ENCODE measurements at places on chromosomes 11 and 22. TPM values are rescaled to one million over a fixed set of nuclear protein-coding genes. Genes with fewer than 3 reads are reported as not detected.
A peak's percentile ranks its signal among the peaks of the same experiment; 100 is the strongest.

Gene KCNJ1
- not detected for total RNA-seq

- H3K4me3 ChIP-seq: no peak overlapping the region
- peaks cover 7% of the 10 kb centered on the region for H3K4me1 ChIP-seq
- peaks cover 5% of the 10 kb centered on the region for H3K27me3 ChIP-seq
Observed at GRCh38 chr11:120125024-120125423, 12.9 kb downstream of the TRIM29 start.

DNA sequence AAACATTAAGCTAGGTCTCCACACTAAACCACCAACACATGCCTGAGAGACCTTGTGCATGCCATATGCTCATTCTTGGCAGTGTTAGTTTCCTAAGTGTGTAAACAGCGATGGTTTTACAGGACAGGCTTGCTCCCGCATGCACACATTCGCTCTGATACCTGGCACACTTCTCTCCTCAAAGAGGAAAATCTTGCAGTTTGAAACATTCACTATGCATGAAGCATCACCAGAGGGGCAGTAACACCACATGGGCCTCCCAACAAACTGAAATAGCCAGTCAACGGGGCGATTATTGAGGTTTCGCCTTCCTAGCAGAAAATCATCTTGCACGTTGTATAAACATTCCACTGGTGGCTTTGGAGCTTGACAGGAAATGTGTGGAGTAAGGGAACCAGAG lies 52.6 kb downstream of the ABTB2 start:
- H3K4me3 ChIP-seq: no peak overlapping the region
- no peak overlapping the region for H3K27ac ChIP-seq
- no peak for DNase-seq
- H3K36me3 ChIP-seq: no peaks in the 10 kb centered on the region
- peaks cover 27% of the 10 kb centered on the region for H3K4me1 ChIP-seq

DNA sequence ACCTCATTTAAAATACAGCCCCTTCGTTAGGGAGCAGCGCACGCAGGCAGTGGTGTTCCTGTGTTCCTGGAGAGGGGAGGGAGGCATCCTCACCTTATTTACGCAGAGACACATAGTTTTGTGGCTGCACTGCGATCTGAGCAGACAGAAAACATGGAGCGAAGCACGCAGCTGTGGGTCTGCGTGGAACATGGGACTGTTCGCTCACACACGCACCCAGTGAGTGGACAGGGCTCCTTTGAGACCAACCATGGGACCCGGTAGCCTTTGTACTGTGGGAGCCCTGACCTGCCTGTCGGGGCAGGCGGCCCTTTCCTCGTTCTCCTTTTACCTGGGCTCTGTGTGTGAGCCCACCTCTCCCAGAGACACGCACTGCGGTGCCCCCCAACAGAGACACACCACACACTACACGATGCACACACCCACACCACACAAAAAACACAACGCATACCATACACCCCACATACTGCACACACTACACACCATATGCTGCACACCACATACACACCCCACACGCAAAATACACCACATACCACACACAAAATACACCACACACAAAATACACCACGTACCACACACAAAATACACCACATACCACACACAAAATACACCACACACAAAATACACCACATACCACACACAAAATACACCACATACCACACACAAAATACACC lies 1245.7 kb downstream of the BRD1 start:
- no peak overlapping the region for H3K27ac ChIP-seq
- H3K4me3 ChIP-seq: peak overlapping the region; percentile 17
- peaks cover 26% of the 10 kb centered on the region for H3K4me1 ChIP-seq
- no peak for DNase-seq
- no peaks in the 10 kb centered on the region for H3K36me3 ChIP-seq
- no peaks in the 10 kb centered on the region for H3K27me3 ChIP-seq

GRCh38 chr22:19972652-19973550 lies 31.3 kb upstream of the TXNRD2 start:
- H3K36me3 ChIP-seq: peaks cover 10% of the 10 kb centered on the region
- H3K4me1 ChIP-seq: peaks cover 21% of the 10 kb centered on the region
- peaks cover 8% of the 10 kb centered on the region for H3K27me3 ChIP-seq
- no peak for DNase-seq

DNA sequence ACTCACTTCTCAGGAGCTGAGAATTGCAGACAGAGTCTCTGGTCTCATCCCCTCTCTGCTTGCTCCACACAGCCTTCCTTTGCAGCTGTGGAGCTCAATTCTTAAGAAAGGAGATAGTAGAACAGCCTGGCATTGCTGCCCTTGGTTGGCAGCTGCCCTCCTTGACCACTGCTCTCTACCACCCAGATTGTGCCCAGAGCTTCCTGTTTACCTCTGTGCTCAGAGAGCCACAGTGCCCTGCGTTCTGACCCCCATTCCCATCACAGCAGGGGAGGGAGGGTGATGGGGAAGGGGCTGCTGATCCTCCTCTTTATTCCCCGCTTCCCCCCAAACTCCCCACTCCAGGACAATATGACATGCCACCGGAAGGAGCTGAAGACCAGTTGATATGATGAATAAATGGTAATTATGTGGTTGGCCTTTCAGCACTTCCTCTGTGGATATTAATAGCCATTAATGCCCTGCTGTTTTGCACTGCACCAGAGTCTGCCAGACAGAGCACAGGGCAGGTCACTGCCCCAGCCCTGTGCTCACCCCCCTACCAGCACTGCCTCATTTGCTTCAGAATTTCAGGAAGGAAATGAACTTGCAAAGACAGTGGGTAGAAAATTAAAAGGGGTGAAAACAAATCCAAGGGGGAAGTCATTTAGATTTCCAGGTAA lies 426.8 kb upstream of the CADM1 start:
- H3K36me3 ChIP-seq: no peaks in the 10 kb centered on the region
- H3K4me3 ChIP-seq: no peak overlapping the region
- peaks cover 29% of the 10 kb centered on the region for H3K4me1 ChIP-seq
- no peak for DNase-seq
- no peak overlapping the region for H3K27ac ChIP-seq

Gene ELFN2
- total RNA-seq: 0.09 TPM

Gene ASRGL1
- 50.1 TPM for total RNA-seq

Gene FAM227A
- 7.3 TPM for total RNA-seq

DNA sequence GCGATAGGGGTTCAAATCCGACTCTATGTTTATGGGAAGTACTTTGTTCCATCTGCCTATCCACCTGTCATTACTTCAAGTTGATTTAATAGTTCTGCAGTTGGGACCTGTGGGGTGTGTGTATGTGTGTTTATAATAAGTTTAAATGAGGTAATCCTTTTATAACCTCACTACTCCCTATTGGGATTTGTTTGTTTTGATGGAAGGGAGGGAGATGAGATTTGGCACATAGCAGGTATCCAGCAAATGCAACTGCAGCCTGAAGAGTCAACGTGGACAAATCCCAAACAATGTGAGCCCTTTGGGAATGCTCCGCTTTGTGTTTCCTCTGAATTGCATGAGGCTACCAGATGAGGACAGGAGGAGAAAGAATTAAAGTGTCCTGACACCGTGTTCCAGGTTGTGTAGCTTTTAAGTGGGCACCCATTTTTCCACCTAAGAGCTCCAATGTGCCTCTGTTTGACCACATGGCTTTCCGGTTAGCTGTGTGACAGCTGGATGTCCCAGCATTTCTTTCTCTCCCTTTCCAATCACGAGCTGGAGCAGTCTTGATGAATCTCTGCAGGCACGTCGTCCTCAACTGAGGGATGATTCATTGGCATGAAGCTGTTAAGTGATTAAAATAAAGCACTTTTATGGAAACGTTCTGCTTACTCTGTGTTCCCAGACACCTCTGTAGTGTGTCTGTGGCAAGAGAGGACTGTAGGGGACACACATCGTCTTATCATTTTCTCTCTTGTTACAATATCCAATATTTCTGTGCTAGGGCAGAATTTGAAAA lies 610.7 kb downstream of the NTM start:
- H3K36me3 ChIP-seq: peaks cover 2% of the 10 kb centered on the region
- peaks cover 37% of the 10 kb centered on the region for H3K4me1 ChIP-seq
- H3K27ac ChIP-seq: no peak overlapping the region
- DNase-seq: no peak

- H3K27me3 ChIP-seq: peaks cover 22% of the 10 kb centered on the region
- no peak overlapping the region for H3K27ac ChIP-seq
- H3K4me3 ChIP-seq: no peak overlapping the region
- no peak for DNase-seq
- no peaks in the 10 kb centered on the region for H3K36me3 ChIP-seq
- H3K4me1 ChIP-seq: no peaks in the 10 kb centered on the region
Observed at GRCh38 chr11:6241316-6241715, 2.4 kb downstream of the CNGA4 start.

DNA sequence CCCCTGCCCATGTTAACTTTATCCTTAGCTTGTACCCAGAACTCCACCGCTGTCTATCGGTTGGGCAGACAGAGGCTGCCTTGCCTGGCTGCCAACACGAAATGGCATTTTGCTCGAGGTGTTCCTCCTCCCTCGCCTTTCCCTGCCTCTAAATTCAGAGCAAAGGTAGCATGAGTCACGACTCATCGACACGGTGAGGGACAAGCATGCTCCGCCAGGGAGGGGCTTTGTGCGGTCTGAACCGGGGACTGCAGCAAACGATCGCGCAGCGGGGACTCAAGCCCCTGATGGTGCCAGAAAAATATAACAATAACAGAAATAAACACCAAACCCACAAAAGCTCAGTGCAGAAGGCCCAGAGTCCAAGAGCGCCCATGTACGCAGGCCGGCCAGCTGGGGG lies 52.3 kb downstream of the RTL6 start:
- H3K4me3 ChIP-seq: no peak overlapping the region
- H3K36me3 ChIP-seq: no peaks in the 10 kb centered on the region
- H3K27me3 ChIP-seq: no peaks in the 10 kb centered on the region
- H3K27ac ChIP-seq: no peak overlapping the region
- no peaks in the 10 kb centered on the region for H3K4me1 ChIP-seq
- DNase-seq: no peak

Gene SCGB1C1
- total RNA-seq: not detected

- H3K4me3 ChIP-seq: no peak overlapping the region
- no peak overlapping the region for H3K27ac ChIP-seq
- H3K4me1 ChIP-seq: peaks cover 9% of the 10 kb centered on the region
Observed at GRCh38 chr22:39731881-39732555, 161.5 kb downstream of the CACNA1I start.

Data from neural crest cell (in vitro differentiated cells).